ENCODE measurements at places on chromosomes 2 and 18.

GRCh38 chr2:231604685-231605606 lies 12.3 kb downstream of the TEX44 start:
- no peaks in the 10 kb centered on the region for H3K27me3 ChIP-seq
- peaks cover 13% of the 10 kb centered on the region for H3K4me1 ChIP-seq
- peak; percentile 94 for DNase-seq
- no peaks in the 10 kb centered on the region for H3K36me3 ChIP-seq
- peak overlapping the region; percentile 64 for H3K27ac ChIP-seq
- peak overlapping the region; percentile 64 for H3K4me3 ChIP-seq

GRCh38 chr2:77395011-77395410 lies 127.2 kb downstream of the LRRTM4 start:
- H3K4me1 ChIP-seq: no peaks in the 10 kb centered on the region
- no peaks in the 10 kb centered on the region for H3K27me3 ChIP-seq
- H3K36me3 ChIP-seq: no peaks in the 10 kb centered on the region
- no peak overlapping the region for H3K4me3 ChIP-seq

DNA sequence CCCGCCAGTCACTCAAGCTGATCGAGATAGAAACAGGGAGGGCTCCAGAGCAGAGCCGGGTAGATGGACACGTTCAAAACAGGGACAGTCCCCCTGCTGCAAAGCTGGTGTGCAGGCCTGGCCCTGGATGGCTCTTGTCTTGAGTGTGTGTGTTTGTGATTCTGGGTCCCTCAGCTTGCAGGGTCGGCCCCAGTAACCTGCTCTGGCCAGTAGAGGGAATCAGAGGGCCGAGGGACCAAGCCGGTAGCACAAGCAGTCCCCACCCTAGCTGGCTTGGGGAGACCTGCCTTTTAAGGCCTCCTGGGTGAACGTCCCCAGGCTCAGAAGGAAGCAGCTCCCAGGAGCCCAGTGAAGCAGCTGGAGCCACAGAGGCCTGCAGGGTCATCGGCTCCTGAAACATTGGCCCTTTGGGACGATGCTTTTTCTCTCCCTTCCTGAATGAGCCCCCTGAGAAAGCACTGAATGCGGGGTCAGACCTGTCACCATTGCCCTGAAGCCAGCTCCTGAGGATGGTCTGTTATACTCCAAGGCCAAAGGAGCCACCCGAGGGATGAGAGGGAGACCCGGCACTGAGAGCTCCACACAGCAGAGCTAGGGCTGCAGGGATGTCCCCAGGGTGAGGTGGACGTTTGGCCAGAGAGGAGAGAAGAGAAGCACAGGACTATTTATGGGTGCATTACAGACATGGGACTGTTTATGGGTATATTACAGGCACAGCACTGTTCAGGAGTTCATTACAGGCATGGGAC lies 15.4 kb upstream of the MLPH start:
- H3K27ac ChIP-seq: no peak overlapping the region
- no peaks in the 10 kb centered on the region for H3K36me3 ChIP-seq
- peaks cover 8% of the 10 kb centered on the region for H3K27me3 ChIP-seq

- H3K27ac ChIP-seq: no peak overlapping the region
- no peaks in the 10 kb centered on the region for H3K36me3 ChIP-seq
- H3K4me3 ChIP-seq: no peak overlapping the region
- H3K4me1 ChIP-seq: peaks cover 7% of the 10 kb centered on the region
These were observed 60.5 kb downstream of the ADNP2 start for GRCh38 chr18:80169607-80170006.

- no peaks in the 10 kb centered on the region for H3K36me3 ChIP-seq
- DNase-seq: no peak
- peaks cover 19% of the 10 kb centered on the region for H3K4me1 ChIP-seq
- H3K4me3 ChIP-seq: no peak overlapping the region
These were observed 52.0 kb downstream of the SLC4A5 start for GRCh38 chr2:74291218-74291544.

DNA sequence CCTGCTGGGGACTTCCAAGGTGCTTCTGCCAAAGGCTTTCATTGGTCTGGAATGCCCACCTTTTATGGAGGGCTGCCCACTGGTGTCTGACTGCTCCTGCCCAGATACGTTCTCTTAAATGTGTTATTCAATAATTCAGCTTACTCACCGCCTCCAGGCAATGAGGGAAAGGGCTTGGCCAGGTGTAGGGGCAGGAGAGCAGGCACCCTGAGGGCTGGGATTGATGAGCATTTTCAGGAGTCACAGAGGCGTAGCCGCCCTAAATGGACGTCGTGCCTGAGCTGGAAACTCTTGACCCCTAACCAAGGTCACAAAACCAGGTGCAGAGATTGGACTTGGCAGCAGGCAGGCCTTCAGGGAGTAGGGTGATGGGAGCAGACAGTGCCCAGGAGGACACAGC lies 26.8 kb downstream of the MAL start:
- no peak for DNase-seq
- peaks cover 74% of the 10 kb centered on the region for H3K4me1 ChIP-seq
- H3K36me3 ChIP-seq: peaks cover 31% of the 10 kb centered on the region
- H3K4me3 ChIP-seq: no peak overlapping the region
- no peak overlapping the region for H3K27ac ChIP-seq

- no peak overlapping the region for H3K4me3 ChIP-seq
- peaks cover 8% of the 10 kb centered on the region for H3K4me1 ChIP-seq
- no peak for DNase-seq
- H3K27me3 ChIP-seq: no peaks in the 10 kb centered on the region
These were observed 7.2 kb upstream of the POLE4 start for GRCh38 chr2:74951211-74951754.

- no peak overlapping the region for H3K4me3 ChIP-seq
- no peaks in the 10 kb centered on the region for H3K27me3 ChIP-seq
- H3K36me3 ChIP-seq: no peaks in the 10 kb centered on the region
- peaks cover 26% of the 10 kb centered on the region for H3K4me1 ChIP-seq
- no peak for DNase-seq
These were observed 90.1 kb upstream of the TGFA start for GRCh38 chr2:70643715-70644114.

- no peak overlapping the region for H3K4me3 ChIP-seq
- H3K27me3 ChIP-seq: peaks cover 27% of the 10 kb centered on the region
- H3K27ac ChIP-seq: no peak overlapping the region
These were observed 60.1 kb upstream of the LAPTM4A start for GRCh38 chr2:20111311-20112131.

DNA sequence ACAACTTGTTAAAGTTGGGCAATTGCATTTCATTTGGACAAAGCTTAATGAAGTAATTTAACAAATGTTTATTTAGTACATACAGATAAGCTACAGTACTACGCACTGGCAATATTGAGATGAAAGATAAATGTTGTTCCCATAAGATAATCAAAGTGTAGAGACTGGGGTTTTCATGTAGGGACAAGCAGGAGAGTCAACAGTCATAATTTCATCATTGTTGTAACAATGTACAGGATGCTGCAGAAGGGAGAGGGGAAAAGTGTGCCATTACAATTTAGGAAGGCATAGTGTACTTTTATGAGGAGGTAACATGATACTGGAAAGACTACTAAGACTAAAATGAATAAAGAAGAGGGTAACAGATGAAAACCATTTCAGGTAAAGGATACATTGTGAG lies 441.6 kb downstream of the ERBB4 start:
- H3K4me3 ChIP-seq: no peak overlapping the region
- H3K36me3 ChIP-seq: no peaks in the 10 kb centered on the region
- no peaks in the 10 kb centered on the region for H3K4me1 ChIP-seq
- H3K27ac ChIP-seq: no peak overlapping the region
- no peak for DNase-seq

GRCh38 chr2:34365512-34365911 lies 766.4 kb upstream of the FAM98A start:
- H3K27ac ChIP-seq: no peak overlapping the region
- no peak for DNase-seq
- H3K4me3 ChIP-seq: no peak overlapping the region
- no peaks in the 10 kb centered on the region for H3K4me1 ChIP-seq

GRCh38 chr18:21004726-21005125 lies 106.9 kb downstream of the ROCK1 start:
- peak overlapping the region; percentile 29 for H3K27ac ChIP-seq
- H3K27me3 ChIP-seq: no peaks in the 10 kb centered on the region
- peaks cover 17% of the 10 kb centered on the region for H3K4me1 ChIP-seq
- no peak overlapping the region for H3K4me3 ChIP-seq

DNA sequence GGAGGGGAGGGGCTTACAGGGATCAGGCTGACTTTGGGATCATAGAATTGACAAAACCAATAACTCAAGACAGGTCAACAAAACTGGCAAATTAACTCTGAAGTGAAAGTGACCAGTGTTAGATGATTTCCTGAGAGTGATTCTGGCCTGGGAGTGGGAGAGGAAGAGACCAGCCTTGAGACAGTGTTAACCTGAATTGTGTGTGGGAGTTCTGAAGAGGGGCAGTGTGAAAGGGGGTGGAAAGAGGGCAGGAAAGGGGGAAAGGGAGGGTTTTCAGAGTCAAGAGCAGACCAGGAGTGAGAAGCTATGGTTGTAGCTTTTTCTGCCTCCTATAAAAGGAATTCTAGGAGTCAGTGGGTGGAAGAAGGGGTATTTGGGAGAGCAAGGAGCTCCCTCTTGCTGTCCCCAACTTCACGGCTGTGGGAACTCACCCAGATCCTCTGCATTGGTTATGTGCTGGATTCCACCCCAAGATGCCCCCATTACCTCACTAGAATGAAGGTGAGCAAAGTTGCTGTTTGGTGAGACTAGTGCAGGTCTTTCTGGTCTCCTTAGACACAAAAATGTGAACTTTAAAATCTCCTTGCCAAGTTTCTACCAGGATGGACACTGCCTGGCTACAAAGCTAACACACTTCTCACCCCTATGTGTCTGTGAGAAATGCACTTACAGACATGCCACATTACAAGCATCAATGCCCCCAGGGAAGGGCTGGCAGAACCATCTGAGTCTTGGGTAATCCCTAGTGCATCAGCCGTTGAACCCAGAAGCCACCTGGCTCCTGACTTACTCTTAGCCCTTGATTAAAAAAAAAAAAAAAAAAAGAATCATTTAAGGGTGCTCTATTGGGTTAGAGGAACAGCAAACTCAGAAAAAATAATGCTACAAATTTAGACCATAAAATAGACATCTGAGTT lies 61.6 kb downstream of the BMP10 start:
- H3K27ac ChIP-seq: peak overlapping the region; percentile 90
- H3K36me3 ChIP-seq: peaks cover 43% of the 10 kb centered on the region
- no peak for DNase-seq
- no peak overlapping the region for H3K4me3 ChIP-seq
- peaks cover 43% of the 10 kb centered on the region for H3K4me1 ChIP-seq
- H3K27me3 ChIP-seq: no peaks in the 10 kb centered on the region

GRCh38 chr2:115739574-115739973 lies 1297.1 kb downstream of the DPP10 start:
- H3K4me3 ChIP-seq: no peak overlapping the region
- DNase-seq: no peak
- H3K27ac ChIP-seq: no peak overlapping the region
- no peaks in the 10 kb centered on the region for H3K36me3 ChIP-seq
- no peaks in the 10 kb centered on the region for H3K4me1 ChIP-seq
- H3K27me3 ChIP-seq: no peaks in the 10 kb centered on the region

DNA sequence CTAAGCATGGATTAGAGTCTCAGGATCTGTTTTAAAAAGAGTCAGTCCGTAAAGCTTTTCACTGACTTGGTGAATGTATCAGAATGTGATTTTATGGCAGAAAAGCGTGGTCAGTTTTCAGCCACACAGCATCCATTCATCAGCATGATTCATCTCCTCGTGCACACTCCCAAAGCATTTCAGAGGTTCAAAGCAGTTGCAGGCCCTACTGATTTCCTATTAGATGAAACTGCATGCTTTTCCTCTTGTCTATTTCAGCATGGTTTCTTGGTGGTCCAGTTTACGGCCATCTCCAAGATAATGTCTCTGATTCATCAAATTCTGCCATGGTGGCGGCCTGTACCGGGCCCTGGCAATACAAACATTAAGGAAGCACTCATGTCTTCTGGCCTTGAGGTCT lies 4.8 kb upstream of the PARD6G start:
- H3K4me3 ChIP-seq: no peak overlapping the region
- H3K4me1 ChIP-seq: peaks cover 2% of the 10 kb centered on the region
- H3K27ac ChIP-seq: no peak overlapping the region
- H3K36me3 ChIP-seq: no peaks in the 10 kb centered on the region
- peaks cover 39% of the 10 kb centered on the region for H3K27me3 ChIP-seq
